Fibroblast of the aortic adventitia (primary cell): ENCODE measurements at places on chromosomes 2 and 18.

DNA sequence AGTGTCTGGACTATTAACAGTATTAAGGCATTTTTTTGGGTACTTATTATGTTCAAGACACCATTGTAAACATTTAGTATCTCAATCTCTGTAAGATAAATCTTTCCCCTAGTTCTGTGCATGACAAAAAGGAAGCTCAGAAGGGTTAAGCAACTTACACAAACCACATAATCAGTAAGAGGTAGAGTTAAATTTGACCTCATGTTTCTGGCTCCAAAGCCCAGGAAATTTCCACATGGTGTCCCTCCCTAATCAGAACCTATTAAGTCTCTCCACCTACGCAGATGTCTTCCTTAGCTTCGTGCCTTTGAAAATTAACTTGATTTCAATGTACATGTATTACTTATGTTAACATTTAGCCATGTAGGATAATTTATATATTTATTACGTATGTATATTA, 2.0 kb downstream of the MFSD6 start:
- no peak for DNase-seq

- no peak for DNase-seq
Observed at GRCh38 chr18:8745355-8746014, 40.1 kb downstream of the MTCL1 start.

GRCh38 chr2:184272056-184272455, 326.3 kb upstream of the ZNF804A start:
- no peak for DNase-seq

DNA sequence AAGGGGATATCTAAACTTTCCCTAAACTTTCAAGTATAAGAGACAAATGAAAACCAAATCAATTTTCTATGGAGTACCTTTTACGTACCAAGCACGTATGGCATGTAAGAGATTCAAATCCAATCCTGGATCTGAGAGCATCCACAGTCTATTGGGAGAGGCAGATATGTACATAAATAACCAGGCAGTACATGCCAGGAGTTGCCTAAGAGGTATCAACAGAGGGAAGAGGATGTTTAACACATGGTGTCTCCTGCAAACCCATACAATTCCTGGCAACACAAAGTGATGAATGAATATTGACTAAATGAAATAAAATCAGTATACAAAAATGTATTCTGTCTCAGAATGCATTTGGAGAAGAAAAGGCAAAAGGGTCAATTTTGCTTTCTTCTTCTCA, 116.6 kb downstream of the PIGN start:
- DNase-seq: no peak

DNA sequence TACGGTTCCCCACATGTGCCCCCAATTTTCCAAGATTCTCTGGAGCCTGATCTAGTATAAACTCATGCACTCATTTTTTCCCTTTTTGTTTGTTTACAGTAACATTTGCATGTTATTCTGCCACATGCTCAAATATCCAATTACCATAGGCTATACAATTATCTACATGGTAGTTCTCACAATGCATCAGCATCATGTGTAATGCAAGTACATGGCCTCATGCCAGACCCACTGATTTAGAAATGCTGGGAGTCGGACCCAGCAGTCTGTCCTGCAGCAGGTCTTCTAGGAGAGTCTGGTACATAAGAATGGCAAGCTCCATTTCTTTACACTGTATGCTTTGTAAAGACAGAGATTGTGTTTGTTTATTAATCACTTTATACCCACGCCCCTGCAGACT, 107.7 kb downstream of the CBLN2 start:
- DNase-seq: no peak

DNA sequence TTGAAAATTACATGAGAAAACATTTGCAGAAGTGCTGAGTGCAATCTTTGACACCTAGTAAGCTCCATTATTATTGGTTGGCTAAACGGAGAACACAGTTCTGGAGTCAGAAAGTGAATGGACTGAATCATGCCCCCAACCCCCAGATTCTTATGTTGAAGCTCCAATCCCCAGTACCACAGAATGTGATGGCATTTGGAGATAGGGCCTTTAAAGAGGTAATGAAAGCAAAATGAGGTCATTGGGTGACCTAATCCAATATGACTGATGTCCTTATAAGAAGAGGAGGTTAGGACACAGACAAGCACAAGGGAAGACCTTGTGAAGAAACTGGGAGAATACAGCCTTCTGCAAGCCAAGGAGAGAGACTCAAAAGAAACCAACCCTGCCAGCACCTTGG, 200.9 kb upstream of the EPAS1 start:
- DNase-seq: no peak

DNA sequence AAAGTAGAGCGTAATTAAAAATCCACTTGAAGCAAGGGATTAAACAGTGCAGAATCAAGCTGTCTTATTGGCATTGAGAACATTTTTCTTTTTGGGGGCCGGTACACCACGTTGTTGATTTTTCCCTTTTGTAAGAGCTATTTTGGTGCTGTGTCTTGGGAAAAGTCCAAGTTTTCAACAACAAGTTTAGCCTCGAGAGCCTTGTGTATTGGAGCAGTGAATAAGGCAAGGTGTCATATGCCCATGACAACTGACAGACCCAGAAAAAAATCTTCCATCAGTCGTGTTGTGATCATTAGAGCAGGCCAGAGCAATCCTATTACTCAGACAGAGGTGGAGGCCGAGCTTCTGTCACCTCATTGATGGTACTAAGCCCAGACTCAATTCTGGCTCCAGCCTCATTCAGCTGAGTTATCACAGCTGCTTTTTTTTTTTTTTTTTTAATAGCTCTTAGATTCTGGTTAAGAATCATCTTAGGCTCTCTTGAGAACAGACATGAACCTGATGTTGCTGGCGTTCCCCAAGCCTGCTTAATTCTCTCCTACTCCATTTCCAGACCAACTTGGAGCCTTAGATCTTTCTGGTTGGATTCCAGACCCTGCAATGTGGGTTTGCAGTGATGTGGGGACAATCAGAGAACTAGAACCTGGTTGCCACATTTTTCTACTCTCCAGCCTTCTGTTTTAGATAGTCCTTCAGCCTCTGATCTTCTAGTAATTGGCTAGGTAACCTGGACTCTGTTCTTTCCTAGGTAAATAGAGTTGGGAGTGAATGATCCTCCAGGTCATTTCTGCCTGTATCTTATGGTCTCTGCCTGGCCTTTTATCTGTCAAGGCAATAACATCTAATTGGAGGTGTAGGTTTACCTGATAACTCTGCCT, 43.1 kb downstream of the MOGAT1 start:
- DNase-seq: peak; percentile 90

DNA sequence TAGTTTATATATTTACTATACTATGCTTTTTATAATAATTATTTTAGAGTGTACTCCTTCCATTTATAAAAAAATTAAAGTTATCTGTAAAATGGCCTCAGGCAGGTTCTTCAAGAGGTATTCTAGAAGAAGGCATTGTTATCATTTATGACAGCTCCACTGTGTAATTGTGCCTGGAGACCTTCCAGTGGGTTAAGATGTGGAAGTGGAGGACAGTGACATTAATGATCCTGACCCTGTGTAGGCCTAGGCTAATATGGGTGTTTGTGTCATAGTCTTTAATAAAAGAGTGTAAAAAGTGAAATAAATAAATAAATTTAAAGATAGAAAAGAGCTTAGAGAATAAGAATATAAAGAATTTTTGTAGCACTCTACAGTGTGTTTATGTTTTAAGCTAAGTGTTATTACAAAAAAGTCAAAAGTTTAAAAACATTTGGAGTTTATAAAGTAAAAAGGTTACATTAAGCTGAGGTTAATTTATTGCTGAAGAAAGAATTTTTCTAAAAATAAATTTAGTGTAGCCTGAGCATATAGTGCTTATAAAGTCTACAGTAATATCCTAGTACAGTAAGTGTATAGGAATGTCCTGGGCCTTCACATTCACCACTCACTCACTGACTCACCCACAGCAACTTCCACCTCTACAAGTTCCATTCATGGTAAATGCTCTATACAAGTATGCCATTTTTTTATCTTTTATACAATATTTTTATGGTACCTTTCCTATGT, 190.0 kb upstream of the SESTD1 start:
- peak; percentile 86 for DNase-seq

DNA sequence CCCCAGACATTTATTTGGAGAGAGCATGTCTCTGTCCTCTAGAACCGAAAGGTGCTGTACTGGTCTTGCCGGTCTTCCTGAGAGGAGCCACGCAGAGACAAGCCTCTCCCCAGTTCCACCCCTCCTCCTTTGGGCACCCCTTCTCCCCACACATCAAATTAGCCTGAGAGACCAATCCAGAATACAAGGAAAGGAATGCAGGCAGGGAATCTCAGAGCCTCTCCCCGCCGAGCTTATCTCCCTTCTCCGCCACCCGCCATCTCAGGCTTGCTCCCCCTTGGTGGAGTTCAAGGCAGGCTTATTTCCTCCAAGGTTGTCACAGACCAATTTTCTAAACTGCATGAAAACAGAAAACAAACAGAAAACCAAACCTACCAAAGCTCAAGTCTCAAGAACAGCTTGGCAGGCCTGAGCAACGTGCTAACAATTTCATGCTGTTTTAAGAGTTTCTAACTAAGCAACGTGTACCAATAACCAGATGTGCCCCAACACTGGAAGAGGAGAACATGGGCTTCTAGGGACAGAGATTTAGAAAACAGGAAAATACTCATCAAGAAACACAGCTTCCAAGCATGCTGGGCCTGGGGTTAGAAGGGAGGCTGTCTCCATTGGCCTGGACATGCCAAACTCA, 124.5 kb upstream of the PKDCC start:
- no peak for DNase-seq
